Activated T-helper 1 cell treated with Interleukin-2 at 50 U/mL for 16 hours (primary cell): ENCODE measurements at places on chromosomes 3 and 15.

DNA sequence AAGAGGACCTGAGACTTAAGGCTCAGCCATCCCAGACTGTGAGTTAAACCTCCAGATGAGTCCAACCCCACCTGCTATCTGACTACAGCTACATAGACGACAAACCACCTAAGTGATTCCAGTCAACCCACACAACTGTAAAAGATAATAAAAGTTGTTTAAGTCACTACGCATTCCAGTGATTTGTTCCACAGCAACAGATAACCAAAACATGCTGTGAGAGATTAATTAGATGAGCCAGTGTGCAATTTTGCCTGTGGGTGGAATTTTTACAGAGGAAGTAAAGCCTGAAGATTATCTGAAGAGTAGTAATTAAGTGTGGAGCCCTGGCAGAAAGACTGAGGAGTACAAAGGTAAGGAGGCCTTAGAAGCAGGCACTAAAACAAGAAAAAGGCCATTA lies 5.4 kb downstream of the BTBD1 start:
- DNase-seq = no peak

- no peak for DNase-seq
Observed at GRCh38 chr15:85354948-85355347, 25.5 kb upstream of the AKAP13 start.

- DNase-seq = no peak
Observed at GRCh38 chr15:73024168-73024567, 28.1 kb upstream of the NEO1 start.

- no peak for DNase-seq
Observed at GRCh38 chr3:67349551-67350174, 304.7 kb downstream of the SUCLG2 start.

DNA sequence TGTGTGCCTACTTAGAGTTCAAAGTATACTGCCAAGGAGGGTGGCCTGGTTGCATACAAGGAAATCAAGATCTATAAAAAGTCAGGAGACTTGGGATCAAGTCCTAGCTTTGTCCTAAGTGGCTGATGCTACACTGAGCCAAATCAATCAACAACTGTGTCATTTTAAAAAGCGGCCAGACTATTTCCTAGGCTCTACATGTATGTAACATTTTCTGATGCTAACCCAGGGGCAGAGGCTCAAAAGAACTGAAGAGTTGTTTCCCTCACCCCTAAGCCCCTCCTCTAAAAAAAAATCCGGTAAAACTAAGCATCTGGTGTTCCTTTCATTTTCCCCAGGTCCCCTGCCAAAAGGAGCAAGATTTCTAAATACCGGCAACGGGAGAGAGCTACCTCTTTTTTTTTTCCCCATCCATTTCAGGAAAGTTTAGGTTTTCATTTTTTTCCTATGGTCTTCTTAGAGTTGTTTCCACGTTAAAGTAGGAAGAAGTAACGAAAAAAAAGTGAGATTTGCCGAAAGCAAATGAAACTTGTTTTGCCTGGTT lies 18.8 kb upstream of the CHD2 start:
- no peak for DNase-seq

DNA sequence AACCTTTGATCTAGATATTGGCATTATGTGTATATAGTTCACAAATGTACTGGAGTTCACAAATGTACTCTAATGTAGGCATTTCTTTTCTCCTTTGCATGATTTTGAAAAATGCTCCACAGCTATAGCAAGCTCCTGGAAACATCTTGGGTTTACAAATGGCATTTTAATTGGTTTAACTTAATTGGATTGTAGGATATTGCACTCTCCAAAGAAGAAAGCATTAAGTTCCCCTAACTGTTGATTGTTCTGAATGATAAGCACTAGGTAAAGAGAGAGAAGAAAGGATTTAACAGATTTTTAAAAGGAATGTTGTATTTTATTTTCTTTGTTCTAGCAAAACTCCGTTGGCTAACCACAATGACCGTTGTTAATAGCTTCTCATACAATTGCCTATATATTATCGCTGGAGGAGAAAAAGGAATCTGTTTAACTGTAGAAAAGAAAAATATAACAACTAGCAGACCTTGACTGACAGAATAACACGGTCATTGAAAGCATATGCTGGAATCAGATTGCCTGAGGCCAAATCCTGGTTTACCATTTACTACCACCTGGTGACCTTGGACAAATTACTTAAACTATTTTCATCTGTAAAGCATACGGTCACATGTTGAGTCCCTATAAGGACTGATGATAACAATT lies 170.8 kb downstream of the PEX5L start:
- DNase-seq = no peak

DNA sequence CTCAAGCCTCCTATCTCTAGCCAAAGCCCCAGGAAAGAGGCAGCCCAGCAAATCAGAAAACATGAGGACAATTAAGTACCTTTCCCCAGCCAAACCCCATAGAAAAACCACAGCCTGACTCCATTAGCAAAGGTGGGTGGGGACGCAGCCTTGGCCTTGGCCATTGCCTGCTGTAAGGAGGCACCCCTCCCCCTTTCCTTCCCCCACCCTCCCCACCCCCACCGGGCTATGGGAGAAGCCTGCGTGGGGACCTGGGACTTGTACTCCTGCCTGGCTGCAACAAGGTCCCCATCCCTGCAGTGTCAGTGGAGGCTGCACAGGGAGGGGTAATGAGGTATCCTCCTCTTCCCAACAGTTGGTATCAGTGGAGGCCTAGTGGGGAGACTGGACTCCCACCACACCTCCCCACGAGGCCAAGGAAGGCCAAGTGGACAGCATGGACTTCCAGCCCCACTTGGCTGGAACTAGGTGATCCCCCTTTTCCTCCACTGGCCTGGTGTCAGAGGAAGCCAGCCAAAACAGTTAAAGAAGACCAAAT lies 20.5 kb downstream of the PRR23E start:
- no peak for DNase-seq

DNA sequence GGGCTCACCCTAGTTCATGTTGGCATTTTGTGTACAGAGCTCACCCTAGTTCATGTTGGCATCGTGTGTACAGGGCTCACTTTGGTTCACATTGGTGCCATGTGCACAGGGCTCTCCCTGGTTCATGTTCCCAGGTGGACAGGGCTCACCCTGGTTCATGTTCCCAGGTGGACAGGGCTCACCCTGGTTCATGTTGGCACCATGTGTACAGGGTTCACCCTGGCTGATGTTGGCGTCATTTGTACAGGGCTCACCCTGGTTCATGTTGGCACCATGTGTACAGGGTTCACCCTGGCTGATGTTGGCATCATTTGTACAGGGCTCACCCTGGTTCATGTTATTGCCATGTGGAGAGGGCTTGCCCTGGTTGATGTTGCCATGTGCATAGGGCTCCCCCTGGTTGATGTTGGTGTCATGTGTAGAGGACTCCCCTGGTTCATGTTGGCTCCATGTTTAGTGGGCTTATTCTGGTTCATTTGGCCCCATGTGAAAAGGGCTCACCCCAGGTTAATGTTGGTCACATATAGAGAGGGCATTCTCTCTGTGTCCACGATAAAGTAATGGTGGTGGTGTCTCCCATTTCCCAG lies 31.7 kb upstream of the NR2C2 start:
- DNase-seq = no peak

DNA sequence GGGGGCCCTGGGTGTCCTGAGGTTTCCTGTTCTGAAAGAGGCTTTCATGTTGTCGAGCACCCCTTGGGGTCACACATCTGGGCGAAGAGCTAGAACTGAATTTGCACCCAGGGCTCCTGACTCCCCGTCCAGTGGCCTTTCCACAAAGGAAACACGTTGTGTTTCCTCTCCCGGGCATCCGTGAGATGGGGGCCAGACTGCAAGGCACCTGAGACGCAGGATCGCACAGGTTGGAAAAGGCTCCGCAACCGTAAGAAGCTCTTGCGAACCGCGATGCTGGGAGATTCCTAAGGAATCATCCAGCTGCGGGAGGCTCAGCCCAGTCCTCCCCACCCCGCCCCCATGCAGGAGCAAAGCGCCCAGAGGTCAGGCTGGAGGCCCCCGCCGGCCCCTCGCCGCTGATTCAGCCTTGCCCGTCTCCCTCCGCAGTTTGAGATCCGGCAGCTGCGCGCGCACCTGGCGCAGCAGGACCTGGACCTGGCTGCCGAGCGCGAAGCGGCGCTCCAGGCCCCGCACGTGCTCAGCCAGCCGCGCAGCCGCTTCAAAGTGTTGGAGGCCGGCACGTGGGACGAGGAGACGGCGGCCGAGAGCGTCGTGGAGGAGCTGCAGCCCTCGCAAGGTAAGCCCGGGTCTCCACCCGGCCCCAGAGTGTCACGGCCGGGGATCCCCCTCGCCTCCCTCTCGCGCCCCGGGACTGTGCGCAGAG lies 119.6 kb downstream of the ETFA start:
- no peak for DNase-seq

GRCh38 chr15:66167854-66168253 lies 85.7 kb downstream of the MEGF11 start:
- DNase-seq = no peak

DNA sequence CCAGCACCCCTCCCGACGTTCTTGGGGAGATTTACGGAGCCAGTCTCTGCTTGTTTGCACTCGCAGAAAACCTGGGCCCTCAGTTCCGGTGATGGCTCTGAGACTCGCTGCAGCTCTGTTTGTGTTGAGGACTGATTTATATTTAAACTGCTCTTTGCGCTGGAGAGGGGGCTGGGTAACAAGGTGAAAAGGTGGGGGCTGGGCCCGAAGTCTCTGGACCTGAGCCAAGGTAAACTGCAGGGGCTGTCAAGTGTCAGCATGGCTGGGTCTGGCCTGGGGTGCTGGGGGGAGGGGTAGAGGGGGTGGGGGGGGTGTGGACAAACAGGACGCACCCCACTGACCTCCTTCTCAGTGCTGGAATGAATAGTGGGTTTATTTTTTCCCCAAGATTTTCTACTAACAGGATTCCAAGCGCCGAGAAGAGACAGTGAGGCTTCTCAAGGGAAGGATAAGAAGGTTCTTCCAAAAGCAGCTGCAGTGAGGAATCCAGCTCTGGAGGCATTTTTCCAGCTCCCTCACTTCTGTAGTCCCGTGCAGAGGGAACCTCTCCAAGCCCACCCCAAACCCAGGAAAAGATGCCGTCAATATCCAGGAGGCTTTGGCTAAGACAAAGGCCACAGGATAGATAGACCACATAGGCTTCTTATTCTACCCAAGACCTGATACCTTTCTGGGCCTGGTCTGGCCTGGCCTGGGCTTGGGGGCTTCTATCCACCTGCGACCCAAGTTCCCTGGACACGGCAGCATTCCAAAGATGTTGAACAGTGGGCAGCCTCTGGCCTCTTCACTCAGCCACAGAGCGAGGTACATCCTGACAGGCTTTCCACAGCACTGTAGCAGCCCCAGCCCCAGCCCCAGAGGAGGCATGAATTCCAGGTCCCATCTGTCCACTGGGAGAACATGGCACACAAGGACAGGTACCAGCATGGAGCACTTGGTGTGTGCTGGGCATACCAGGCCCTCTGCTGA lies 938 bp upstream of the SLCO2A1 start:
- DNase-seq = no peak

- DNase-seq = no peak
Observed at GRCh38 chr3:129087138-129087702, 26.6 kb downstream of the GP9 start.

- DNase-seq = no peak
Observed at GRCh38 chr3:74463515-74463914, 150.9 kb downstream of the CNTN3 start.

DNA sequence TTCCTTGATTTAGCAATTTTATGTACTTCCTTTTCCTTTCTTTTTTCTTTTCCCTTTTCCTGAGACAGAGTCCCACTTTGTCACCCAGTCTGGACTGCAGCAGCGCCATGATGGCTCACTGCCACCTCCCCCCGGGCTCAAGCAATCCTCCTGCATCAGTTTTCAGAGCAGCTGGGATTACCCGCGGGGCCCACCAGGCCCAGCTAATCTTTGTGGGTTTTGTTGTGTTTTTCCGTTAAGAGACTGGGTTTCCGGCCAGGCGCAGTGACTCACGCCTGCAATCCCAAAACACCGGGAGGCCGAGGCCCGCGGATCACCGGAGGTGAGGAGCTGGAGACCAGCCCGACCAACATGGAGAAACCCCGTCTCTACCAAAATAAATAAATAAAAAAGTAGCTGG lies 17.7 kb downstream of the GOLGA8S start:
- DNase-seq = no peak

DNA sequence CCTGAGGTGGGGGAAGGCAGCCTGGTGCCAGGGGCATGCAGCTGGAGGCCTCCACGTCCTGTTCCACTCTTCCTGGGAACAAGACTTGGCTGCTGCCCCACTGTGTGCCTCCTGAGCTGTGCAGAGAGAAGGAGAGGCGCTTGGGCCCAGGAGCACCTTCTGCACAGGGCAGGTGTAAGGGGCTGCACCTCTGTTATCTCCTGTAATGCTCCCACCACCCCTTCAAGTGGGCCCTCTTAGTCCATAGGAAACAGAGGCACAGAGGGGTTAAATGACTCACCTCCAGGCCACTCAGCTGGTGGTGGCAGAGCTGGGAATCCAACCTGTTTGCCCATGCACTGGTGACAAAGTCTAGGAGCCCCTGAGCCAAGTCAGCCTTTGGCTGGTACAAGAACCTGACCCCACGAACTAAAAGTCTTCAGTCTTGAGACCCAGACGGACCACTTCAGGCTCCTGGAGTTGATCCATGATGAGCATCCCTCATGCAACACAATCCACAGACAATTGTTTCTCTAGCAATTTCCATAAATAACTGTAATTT lies 93.2 kb downstream of the IQSEC1 start:
- DNase-seq = no peak

- no peak for DNase-seq
Observed at GRCh38 chr3:123333401-123333800, 115.5 kb downstream of the ADCY5 start.

DNA sequence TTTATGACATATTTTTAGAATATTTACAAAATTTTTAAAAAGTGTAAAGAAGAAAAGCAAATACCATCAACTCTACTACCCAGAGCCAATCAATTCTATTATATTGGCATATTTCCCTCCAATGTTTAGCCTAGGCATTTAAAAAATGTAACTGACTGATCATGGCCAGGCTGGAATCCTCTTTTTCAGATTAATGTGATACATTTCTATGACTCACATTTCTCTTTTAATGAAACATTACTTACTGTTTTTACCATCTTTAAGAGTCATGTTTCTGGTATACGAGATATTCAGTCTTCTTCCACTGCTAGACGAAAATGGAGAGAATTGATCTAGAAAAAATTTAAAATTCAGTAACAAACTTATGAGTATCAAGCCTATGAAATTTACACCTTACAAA lies 53.4 kb upstream of the DCUN1D1 start:
- no peak for DNase-seq

GRCh38 chr3:189902230-189903186 lies 218.2 kb downstream of the P3H2 start:
- no peak for DNase-seq

DNA sequence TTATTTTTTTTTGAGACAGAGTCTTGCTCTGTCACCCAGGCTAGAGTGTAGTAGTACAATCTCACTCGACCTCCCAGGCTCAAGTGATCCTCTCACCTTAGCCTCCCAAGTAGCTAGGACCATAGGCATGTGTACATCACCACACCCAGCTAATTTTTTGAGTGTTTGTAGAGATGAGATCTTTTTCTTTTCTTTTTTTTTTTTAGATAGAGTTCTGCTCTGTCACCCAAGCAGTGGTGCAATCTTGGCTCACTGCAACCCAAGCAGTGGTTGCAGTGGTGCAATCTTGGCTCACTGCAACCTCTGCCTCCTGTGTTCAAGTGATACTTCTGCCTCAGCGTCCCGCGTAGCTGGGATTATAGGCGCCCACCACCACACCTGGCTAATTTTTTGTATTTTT lies 5.2 kb downstream of the CEP97 start:
- DNase-seq = no peak
